ENCODE measurements at places on chromosomes 5 and 9.

- DNase-seq, result no peak
Measured at GRCh38 chr5:13081116-13081515, 863.4 kb downstream of the DNAH5 start.

GRCh38 chr9:26523577-26523976 is 369.0 kb downstream of the CAAP1 start:
- DNase-seq, result no peak

- DNase-seq, result peak; percentile 75
Measured at GRCh38 chr5:141412854-141413539, at the start of gene PCDHGA10. Gene PCDHGA10 (plus strand): TSS chr5:141412987. CDS start chr5:141413176, 189 bp downstream.

DNA sequence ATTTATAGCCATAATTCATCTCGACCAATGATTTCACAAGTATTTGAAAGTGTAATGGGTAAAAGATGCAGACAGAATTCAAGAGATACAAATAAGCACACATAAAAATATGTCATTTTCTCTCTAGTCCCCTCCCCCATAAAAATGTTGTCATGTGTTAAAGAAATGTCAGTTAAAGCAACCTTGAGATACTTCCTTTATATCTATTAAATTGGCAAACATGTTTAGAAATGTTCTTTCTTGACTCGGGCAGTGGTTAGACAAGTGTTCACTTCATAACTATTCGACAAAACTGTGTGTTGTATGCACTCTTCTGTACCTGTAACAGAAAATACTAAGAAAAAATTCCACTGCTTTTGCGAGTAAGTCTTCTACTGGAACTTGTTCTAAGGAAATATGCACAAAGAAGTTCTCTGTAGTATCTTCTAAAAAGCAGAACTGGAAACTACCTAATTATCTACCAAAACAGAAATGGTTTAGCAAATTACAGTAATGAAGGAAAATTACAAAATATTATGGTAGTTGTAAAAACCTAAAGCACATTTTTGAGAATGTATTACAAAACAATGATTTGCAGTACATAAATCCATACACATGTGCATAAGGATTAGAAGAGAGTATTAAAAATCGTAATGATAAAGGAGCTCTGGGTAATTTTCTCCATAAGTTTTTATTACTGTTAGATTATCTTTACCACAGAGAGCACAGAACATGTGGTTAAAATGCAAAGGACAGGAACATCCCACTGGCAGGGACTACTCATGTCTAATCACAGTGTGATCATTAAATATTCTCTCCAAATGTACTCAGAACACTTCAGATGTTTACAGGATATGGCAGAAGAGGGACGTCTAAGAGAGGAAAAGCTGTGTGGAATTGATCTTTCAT is 35.9 kb downstream of the FBXW2 start:
- DNase-seq, result no peak

DNA sequence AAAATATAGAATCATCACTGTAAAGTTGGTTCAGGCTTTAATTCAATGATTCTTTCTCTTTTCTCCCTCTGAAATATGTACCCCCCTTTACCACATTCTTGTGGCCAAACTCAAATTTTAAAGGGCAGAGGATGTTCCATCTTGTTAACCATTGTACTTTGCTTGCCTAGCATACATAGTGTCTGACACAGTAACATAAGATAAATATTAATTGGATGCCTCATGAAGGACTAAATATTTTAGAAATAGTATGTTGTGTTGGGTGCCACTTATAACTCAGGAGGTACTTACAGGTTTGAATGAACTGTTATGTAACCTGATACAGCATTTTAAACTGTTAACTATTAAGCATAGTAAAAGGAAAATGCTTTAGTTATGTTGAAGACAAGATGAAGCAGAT is 71.5 kb downstream of the NIPBL start:
- peak; percentile 88 for DNase-seq

Data from fibroblast of skin of back (primary cell).